ENCODE measurements at places on chromosomes 1 and 21. TPM values are rescaled to one million over a fixed set of nuclear protein-coding genes. Genes with fewer than 3 reads are reported as not detected.

Gene CYP4Z1
- total RNA-seq, result not detected

- H3K4me1 ChIP-seq, result peaks cover 11% of the 10 kb centered on the region
- no peaks in the 10 kb centered on the region for H3K27me3 ChIP-seq
- no peak overlapping the region for H3K27ac ChIP-seq
- no peak overlapping the region for H3K4me3 ChIP-seq
- no peak for DNase-seq
- peaks cover 9% of the 10 kb centered on the region for H3K36me3 ChIP-seq
These were observed 27.5 kb downstream of the ATP1B1 start for GRCh38 chr1:169133801-169134502.

- no peaks in the 10 kb centered on the region for H3K36me3 ChIP-seq
- no peak overlapping the region for H3K4me3 ChIP-seq
- H3K4me1 ChIP-seq, result no peaks in the 10 kb centered on the region
These were observed 9.6 kb upstream of the RGS1 start for GRCh38 chr1:192565946-192566345.

DNA sequence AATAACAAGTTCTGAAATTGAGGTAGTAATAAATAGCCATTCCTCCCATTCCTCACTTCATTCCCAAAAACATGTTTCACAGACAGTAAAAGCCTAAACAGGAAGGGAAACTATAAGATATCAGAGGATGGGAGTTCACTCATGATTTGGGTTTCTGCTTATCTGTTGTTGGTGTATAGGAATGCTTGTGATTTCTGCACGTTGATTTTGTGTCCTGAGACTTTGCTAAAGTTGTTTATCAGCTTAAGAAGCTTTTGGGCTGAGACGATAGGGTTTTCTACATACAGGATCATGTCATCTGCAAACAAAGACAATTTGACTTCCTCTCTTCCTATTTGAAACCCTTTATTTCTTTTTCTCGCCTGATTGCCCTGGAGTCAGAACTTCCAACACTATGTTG, 26.0 kb upstream of the POFUT2 start:
- no peak overlapping the region for H3K27ac ChIP-seq
- no peaks in the 10 kb centered on the region for H3K36me3 ChIP-seq
- no peak for DNase-seq
- no peak overlapping the region for H3K4me3 ChIP-seq

GRCh38 chr1:193806079-193807048, 620.0 kb upstream of the B3GALT2 start:
- peak; percentile 13 for DNase-seq
- H3K27ac ChIP-seq, result no peak overlapping the region
- H3K36me3 ChIP-seq, result no peaks in the 10 kb centered on the region
- no peaks in the 10 kb centered on the region for H3K4me1 ChIP-seq
- no peaks in the 10 kb centered on the region for H3K27me3 ChIP-seq

DNA sequence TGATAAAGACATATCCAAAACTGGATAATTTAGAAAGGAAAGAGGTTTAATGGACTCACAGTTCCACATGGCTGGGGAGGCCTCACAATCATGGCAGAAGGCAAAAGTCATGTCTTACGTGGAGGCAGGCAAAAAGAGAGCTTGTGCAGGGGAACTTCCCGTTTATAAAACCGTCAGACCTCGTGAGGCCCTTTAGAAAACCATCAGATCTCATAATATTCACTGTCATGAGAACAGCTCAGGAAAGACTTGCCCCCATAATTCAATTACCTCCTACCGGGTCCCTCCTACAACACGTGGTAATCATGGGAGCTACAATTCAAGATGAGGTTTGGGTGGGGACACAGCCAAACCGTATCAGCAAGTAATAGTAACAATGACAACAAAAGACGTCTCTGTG, 88.2 kb upstream of the SLC25A33 start:
- H3K36me3 ChIP-seq, result no peaks in the 10 kb centered on the region
- no peak for DNase-seq
- peaks cover 18% of the 10 kb centered on the region for H3K4me1 ChIP-seq

- no peaks in the 10 kb centered on the region for H3K36me3 ChIP-seq
- no peak for DNase-seq
- no peak overlapping the region for H3K4me3 ChIP-seq
- peaks cover 4% of the 10 kb centered on the region for H3K27me3 ChIP-seq
These were observed 236.5 kb downstream of the TTLL7 start for GRCh38 chr1:83762416-83762815.

- H3K4me1 ChIP-seq, result no peaks in the 10 kb centered on the region
- no peak overlapping the region for H3K27ac ChIP-seq
- DNase-seq, result no peak
- H3K27me3 ChIP-seq, result no peaks in the 10 kb centered on the region
- H3K4me3 ChIP-seq, result no peak overlapping the region
These were observed 49.1 kb downstream of the DDX20 start for GRCh38 chr1:111804776-111805175.

DNA sequence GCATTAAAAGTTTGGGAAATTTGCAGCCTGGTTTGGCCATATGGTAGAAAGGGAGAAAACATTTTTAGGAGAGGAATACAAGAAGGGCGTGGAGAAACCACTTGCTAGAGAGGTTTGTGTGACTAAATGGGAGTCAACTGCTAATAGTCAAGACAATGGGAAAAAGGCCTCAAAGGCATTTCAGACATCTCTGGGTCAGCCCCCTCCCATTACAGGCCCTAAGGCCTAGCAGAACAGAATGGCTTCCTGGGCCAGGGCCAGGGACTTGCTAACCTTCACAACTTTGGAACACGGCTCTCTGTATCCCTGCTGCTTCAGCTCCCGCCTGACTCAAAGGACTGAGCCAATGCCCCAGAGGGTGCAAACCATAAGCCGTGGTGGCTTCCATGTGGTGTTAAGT, 752.3 kb upstream of the ADAMTS5 start:
- no peak overlapping the region for H3K4me3 ChIP-seq
- H3K36me3 ChIP-seq, result no peaks in the 10 kb centered on the region
- H3K27ac ChIP-seq, result no peak overlapping the region
- H3K27me3 ChIP-seq, result no peaks in the 10 kb centered on the region

Gene S100A7
- total RNA-seq, result not detected

GRCh38 chr1:31798433-31799195, 17.2 kb downstream of the SPOCD1 start:
- H3K36me3 ChIP-seq, result peaks cover 1% of the 10 kb centered on the region
- peak overlapping the region; percentile 72 for H3K27ac ChIP-seq
- H3K4me3 ChIP-seq, result peak overlapping the region; percentile 97
- H3K4me1 ChIP-seq, result peaks cover 38% of the 10 kb centered on the region

DNA sequence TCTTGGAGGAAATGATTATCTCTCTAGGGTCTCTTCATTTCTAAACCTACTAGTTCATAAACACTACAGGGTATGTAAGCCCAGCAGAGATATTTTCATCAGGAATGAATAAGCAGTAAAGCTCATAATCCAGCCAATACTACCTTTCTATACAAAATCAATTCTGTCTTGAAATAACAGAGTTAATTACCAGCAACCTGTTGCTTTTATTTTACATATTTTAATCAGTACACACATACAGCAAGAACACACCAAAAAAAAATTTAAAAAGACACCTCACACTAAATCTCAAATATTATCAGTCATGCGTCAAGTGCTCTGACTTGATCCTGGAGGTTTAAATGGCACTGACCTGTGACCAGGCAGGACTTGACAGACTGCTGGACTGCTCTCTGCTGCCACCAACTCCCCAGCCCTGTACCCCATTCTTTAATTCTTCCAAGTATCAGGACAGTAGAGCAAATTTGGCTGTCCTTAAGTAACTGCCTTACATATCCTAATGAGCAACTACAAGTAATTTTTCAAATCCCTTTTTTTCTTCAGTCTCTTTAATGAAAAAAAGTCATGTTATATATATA, 98.5 kb downstream of the CDC42BPA start:
- no peaks in the 10 kb centered on the region for H3K36me3 ChIP-seq
- H3K4me3 ChIP-seq, result no peak overlapping the region
- no peak for DNase-seq
- H3K27ac ChIP-seq, result no peak overlapping the region
- H3K4me1 ChIP-seq, result no peaks in the 10 kb centered on the region

- H3K36me3 ChIP-seq, result no peaks in the 10 kb centered on the region
- H3K27me3 ChIP-seq, result no peaks in the 10 kb centered on the region
- peak; percentile 7 for DNase-seq
- no peaks in the 10 kb centered on the region for H3K4me1 ChIP-seq
These were observed 232.4 kb downstream of the SEC16B start for GRCh38 chr1:177737456-177737855.

GRCh38 chr1:91754348-91754747, 131.6 kb downstream of the TGFBR3 start:
- no peaks in the 10 kb centered on the region for H3K4me1 ChIP-seq
- no peak overlapping the region for H3K27ac ChIP-seq
- no peaks in the 10 kb centered on the region for H3K27me3 ChIP-seq
- peak; percentile 69 for DNase-seq
